ENCODE measurements at places on chromosomes 1 and 21.

- no peak for DNase-seq
These were observed 79.2 kb downstream of the EPS15 start for GRCh38 chr1:51439895-51440294.

GRCh38 chr1:91843843-91844242 is 42.1 kb downstream of the TGFBR3 start:
- DNase-seq = no peak

DNA sequence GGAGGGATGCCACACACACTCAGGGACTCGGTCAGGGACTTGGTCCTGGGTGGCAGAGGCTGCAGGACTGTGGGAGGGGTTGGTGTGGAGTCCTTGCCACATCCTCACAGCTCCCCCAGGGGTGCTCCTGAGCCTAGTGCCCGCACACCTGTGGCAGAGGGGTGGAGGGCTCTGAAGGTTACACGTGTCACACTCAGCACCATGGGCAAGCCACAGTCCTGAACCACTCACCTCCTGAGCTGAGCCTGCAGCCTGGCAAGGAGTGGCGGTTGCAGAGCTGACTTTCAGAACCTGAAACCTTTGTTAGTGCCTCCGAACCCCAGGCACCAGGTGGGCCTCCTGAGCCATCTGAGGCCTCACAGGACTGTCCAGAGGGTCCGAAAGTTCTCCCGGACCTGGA is 249.2 kb upstream of the C1orf174 start:
- DNase-seq = no peak

GRCh38 chr1:162562470-162562828 is 927 bp downstream of the UAP1 start:
- DNase-seq = peak; percentile 41

GRCh38 chr1:80818211-80818610 is 982.5 kb upstream of the ADGRL2 start:
- no peak for DNase-seq

GRCh38 chr21:20997311-20997635 is 936 bp upstream of the NCAM2 start:
- no peak for DNase-seq

GRCh38 chr21:41604583-41605041 is 96.7 kb upstream of the TMPRSS2 start:
- DNase-seq = no peak

GRCh38 chr21:45081636-45082035 is 7.3 kb downstream of the ADARB1 start:
- DNase-seq = no peak

DNA sequence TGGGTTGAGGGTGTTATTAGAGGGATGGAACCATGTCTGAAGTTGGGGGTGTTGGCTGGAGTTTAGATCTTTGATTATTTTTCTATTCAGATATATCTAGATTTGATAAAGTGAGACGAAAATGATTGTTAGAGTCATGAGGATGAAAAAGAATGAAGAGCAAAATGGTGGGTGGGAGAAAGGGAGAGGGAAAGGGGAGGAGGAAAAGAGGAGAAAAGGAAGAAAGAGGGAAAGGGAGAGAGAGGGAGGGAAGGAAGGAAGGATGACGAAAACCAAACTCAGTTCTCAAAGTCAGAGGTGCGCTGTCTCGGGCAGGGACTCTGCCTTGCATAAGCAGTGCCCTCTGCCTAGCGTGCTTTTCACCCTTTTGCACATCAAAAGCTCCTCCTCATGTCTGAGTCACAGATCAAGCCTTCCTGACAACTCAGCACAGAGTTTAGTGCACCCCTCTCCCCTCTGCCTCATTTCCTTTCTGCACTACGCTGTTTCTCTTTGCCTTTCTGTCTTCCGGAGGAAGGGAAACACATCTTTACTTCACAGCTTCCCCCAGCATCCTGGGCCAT is 225.8 kb upstream of the PROX1 start:
- DNase-seq = no peak

GRCh38 chr1:39650431-39650830 is 11.0 kb upstream of the HEYL start:
- DNase-seq = no peak

- no peak for DNase-seq
These were observed 315.5 kb downstream of the GPATCH2 start for GRCh38 chr1:217315346-217315745.

GRCh38 chr1:6447818-6448748 is 17.9 kb downstream of the TNFRSF25 start:
- DNase-seq = no peak

DNA sequence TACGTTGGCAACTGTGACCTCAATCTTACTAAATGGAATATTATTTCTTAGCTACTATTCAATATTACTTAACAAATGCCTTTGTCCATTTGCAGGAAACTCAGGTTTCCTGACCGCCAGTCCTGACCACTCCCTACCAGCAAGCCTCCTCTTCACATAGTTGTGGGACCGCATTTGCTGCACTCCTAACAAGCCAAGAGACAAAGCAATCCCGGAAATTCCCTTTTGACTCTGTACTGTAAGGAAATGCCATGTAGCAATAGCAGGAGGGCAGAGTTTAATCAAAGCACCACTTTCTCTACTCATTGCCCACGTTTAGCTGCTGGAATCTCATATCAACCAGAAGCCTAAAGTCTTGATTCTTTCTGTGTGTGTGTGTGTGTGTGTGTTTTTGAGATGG is 28.1 kb upstream of the ACBD6 start:
- no peak for DNase-seq

DNA sequence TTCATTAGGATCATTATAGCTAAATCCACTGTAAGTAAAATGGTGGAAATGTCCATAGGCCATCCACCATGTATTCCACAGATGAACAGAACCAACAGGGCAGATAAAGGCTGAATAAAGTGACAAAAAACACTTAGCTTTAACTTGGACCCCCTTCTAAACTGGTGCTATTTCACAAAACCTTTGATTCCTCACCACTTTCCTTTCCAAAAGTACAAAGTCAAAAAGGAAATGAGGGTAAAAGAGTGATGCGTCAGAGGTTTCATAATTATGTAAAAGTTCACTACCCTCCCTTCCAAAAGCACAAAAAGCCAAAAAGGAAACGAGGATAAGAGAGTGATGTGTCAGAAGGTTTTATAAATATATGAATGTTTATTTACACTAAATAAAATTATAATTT is 172.2 kb downstream of the TBX15 start:
- no peak for DNase-seq

- DNase-seq = no peak
These were observed 528.8 kb upstream of the NCAM2 start for GRCh38 chr21:20469361-20469760.

DNA sequence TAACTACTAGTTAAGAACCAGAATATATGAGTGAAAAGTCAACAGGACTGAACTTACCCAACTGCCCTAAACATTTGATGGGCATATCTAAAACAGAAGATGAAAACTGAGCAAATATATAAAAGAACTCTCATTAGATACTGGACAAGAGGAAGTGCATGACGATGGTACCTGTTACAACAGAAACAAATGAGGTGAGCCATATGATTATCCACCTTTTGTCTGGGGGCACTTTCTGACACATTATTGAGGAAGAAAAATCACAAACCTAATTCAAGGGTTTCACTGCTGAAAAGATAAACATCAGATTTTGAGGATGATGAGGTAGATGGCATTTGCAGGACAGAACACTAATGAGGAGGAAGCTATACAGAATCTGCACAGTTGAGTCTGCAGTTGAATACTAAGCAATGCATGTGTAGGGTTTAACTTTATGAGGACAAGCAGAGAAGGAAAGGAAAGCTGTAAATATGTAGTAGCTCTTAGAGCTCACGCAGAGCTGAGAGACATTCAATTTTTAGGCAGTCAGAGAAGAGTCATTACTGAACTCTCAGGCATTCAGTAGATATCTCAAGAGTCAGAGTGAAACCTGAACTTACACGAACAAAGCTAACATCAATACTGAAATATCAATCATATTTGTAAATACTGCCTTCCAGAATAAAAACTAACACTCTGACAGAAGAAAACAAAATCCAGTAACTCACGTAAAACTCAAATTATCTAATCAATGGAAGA is 262.1 kb downstream of the AKT3 start:
- DNase-seq = no peak

All from cerebellar cortex (tissue), 1 donor.